ENCODE measurements at places on chromosomes 2 and 18. TPM values are rescaled to one million over a fixed set of nuclear protein-coding genes. Genes with fewer than 3 reads are reported as not detected.

The SEMA4C gene
- total RNA-seq, result 43.1 TPM

The WDR12 gene
- total RNA-seq, result 41.1 TPM

The MBP gene
- 13.1 TPM for total RNA-seq

The SCYGR3 gene
- not detected for total RNA-seq

The ABCG8 gene
- total RNA-seq, result not detected

The SP100 gene
- total RNA-seq, result 104 TPM

The ELOA2 gene
- total RNA-seq, result not detected

The DNER gene
- 13.7 TPM for total RNA-seq

The LYPD6 gene
- 12.0 TPM for total RNA-seq

The DCC gene
- under 0.01 TPM for total RNA-seq

The FBXO11 gene
- 60.0 TPM for total RNA-seq

The LOXHD1 gene
- not detected for total RNA-seq

The DSEL gene
- 60.4 TPM for total RNA-seq

The ELP2 gene
- 80.2 TPM for total RNA-seq

The EIF5B gene
- 24.2 TPM for total RNA-seq

The SERPINB13 gene
- not detected for total RNA-seq

The STRADB gene
- 44.7 TPM for total RNA-seq

The ORMDL1 gene
- 31.3 TPM for total RNA-seq

The MRPL19 gene
- 41.4 TPM for total RNA-seq

The CCDC141 gene
- total RNA-seq, result not detected

The LAMA3 gene
- 0.88 TPM for total RNA-seq

The STK39 gene
- 20.1 TPM for total RNA-seq

The SLC8A1 gene
- 10.1 TPM for total RNA-seq

The BOLL gene
- not detected for total RNA-seq
